ENCODE measurements at places on chromosomes 7 and 10.

GRCh38 chr7:12731775-12732174 is 44.3 kb downstream of the ARL4A start:
- DNase-seq: no peak

DNA sequence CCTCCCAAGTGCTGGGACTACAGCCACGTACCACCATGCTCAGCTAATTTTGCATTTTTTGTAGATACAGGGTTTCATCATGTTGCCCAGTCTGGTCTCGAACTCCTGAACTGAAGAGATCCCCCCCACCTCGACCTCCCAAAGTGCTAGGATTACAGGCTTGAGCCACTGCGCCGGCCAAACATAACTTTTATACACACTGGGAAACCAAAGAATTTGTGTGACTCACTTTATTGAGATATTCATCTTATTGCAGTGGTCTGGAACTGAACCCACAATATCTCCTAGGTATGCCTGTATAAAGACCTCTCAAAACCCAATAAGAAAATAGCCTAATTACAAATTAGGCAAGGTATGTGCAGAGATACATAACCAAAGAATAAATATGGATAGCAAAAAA is 182.6 kb upstream of the FEZF1 start:
- no peak for DNase-seq

DNA sequence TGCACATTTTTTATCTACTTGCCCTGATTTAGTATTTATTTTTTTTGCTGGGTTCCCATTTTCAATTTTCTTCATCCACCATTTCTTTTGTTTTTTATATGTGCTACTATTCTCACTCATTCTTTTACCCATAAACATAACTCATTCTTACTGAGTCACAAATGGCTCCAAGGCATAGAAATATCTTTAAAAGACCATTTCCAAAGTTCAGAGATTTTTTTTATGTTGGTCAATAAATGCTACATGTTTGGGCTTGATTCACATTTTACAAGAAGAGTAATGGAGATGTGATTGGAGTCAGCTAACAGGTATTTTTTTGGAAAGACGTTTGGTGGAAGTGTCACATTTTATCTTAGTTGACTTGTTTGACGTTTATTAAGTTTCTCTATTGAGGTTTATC is 1303.2 kb upstream of the LRRTM3 start:
- no peak for DNase-seq

- no peak for DNase-seq
Measured at GRCh38 chr7:138377306-138377705, 82.8 kb upstream of the TRIM24 start.

- no peak for DNase-seq
Measured at GRCh38 chr10:93565446-93565845, 1.0 kb upstream of the FFAR4 start.
